ENCODE measurements at places on chromosomes 16 and 17. TPM values are rescaled to one million over a fixed set of nuclear protein-coding genes. Genes with fewer than 3 reads are reported as not detected.

GRCh38 chr17:8046929-8047768 lies 8.3 kb downstream of the ALOX15B start:
- no peak for DNase-seq

Gene KRTAP1-5
- not detected for total RNA-seq

Gene HASPIN
- total RNA-seq, result 22.6 TPM

DNA sequence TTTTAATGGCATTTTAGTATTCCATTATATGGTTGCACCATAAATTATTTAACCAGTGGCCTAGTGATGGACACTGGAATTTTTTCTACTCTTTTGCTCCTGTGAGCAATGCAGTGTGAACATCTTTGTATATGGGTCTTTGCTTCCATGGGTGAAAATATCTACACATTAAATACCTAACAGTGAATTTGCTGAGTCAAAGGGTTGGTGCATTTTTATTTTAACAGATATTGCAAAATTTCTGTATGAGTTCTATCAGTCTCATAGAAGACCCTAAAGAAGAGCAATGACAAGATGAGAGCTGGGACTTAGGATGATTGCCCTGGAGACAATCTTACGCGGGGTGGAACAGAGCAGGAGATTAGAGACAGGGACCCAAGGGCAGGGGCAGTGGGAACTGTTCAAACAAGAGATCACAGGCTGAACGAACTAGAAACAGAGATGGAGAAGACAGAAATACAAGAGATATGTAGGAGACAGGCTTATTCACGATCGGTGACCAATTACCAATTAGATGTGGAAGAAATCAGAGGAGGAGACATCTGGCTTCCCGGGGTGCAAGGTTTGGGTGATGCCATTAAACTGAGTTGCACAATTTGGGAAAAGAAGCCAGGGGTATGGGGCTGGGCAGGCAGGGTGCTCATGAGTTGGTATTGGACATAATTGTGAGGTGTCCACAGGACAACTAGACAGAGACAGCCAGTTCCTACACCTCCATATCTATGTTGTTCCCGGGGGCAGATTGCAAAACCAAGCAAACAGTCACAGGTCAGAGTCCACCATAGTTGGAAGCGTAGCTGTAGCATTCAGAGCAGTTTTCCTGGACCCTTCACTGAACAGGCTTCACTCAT lies 39.9 kb upstream of the LONP2 start:
- DNase-seq, result no peak

Gene SEPTIN12
- total RNA-seq, result not detected

DNA sequence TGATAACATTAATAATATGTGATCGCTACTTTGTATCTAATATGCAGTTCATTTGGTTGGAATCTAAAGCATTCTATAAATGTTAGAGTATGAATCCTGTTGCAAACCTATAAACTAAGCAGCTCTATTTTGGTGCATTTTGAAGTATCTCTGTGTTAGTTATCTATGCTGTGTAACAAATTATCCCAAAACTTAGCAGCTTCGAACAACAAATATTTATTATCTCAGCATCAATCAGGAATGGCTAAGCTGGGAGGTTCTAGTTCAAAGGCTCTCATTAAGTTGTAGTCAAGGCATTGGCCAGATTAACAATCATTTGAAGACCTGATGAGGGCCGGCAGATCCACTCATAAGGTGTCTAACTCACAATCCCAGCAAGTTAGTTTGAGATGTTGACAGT lies 10.1 kb upstream of the MSI2 start:
- no peak for DNase-seq

Gene AHSP
- not detected for total RNA-seq

Gene CFAP119
- 10.5 TPM for total RNA-seq

- no peak for DNase-seq
These were observed 6.8 kb downstream of the MTSS2 start for GRCh38 chr16:70678898-70679670.

Gene CHRNE
- not detected for total RNA-seq

GRCh38 chr16:23709536-23709935 lies 3.5 kb downstream of the ERN2 start:
- DNase-seq, result no peak

- DNase-seq, result no peak
These were observed 2.4 kb downstream of the SPSB3 start for GRCh38 chr16:1779741-1780676.

DNA sequence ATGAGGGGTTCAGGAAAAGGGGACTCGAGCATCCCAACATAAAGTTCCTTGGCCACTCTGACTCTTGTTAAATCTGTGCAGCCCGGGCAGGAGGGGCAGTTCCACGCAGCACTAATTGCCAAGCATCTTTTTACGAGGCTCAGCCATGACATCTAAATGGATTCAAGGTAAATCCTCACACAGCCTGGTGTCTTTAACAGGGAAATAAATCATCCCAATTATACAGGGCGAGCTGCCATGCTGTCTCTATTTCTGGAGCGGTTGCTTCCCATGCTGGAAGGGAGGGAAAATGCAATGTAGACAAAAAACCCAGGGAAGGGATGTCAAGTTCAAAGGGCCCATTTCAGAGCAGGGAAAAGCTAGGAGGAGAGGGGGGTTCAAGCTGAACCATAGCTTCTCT lies 110.0 kb downstream of the GAS7 start:
- peak; percentile 77 for DNase-seq

Gene CD300H
- total RNA-seq, result not detected

GRCh38 chr16:35391328-35391727 lies 1931.9 kb downstream of the TP53TG3F start:
- peak; percentile 38 for DNase-seq

- DNase-seq, result peak; percentile 73
These were observed 47.2 kb downstream of the ANKRD11 start for GRCh38 chr16:89442990-89443726.

- peak; percentile 60 for DNase-seq
These were observed 11.5 kb upstream of the PITPNA start for GRCh38 chr17:1573932-1574696.

GRCh38 chr16:56068816-56069215 lies 122.5 kb upstream of the GNAO1 start:
- no peak for DNase-seq

Gene SLC5A10
- total RNA-seq, result 0.22 TPM

Gene C17orf50
- total RNA-seq, result not detected

GRCh38 chr16:17134586-17134985 lies 336.2 kb downstream of the XYLT1 start:
- no peak for DNase-seq

GRCh38 chr16:66020642-66021041 lies 345.8 kb upstream of the CDH5 start:
- peak; percentile 41 for DNase-seq

- no peak for DNase-seq
These were observed 3.8 kb upstream of the RAI1 start for GRCh38 chr17:17677299-17678040.

- DNase-seq, result peak; percentile 22
These were observed at the start of gene TLCD3A for GRCh38 chr17:732067-732901. Gene TLCD3A, plus strand, starts transcription at chr17:732596. Its CDS starts 52 bp downstream, at chr17:732648.

DNA sequence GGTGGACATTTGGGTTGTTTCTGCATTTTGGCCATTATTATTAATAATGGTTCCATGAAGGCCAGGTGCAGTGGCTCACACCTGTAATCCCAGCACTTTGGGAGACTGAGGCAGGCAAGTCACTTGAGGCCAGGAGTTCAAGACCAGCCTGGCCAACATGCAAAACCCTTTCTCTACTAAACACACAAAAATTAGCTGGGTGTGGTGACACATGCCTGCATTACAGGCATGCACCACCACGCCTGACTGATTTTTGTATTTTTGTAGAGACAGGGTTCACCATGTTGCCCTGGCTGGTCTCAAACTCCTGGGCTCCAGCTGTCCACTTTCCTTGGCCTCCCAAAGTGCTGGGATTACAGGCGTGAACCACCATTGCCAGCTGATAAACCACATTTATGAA lies 58.5 kb downstream of the TNFRSF13B start:
- no peak for DNase-seq

DNA sequence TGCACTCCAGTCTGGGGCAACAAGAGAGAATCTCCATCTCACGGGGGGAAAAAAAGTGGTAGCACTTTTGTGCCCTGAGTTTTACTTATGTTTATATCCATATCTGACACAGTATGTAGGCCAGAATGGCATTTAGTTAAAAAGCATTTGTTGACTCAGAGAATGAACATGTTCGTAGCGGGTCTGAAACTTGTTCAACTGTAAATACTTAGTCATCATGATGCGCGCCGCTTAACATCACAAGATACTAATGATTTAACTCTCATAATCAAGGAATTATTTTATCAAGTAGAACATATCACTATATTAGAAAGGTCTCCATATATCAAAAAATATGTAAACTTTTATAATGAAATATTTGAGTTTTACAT lies 55.3 kb upstream of the ITGA2B start:
- peak; percentile 50 for DNase-seq

GRCh38 chr16:79653373-79653891 lies 52.9 kb upstream of the MAF start:
- DNase-seq, result no peak

DNA sequence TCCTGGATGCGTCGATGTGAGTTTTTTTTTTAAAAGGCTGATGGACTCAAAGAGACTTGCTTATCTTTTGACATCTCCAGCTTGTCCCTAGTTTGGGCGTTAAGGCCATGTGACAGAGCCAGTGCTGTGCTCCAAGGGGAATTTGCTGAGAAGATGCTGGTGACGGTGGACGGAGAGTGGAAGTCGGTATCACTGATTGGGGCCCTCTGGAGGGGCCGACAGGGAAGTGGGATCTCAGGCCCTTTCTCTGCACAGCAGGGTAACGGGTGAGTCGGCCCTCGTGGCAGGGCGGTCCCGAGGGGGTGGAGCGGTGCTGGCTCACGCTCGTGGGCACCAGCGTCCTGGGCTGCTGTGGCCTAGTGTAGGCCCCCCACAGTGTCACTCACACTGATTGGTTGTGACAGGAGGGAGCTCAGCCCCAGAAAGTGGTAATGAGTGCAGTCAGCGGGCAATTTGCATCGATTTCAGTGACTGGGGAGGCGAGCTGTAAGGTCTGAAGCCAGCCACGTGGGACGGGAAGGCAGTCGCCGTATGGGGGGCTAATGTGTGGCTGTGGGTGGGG lies 91.3 kb downstream of the TBC1D16 start:
- no peak for DNase-seq

DNA sequence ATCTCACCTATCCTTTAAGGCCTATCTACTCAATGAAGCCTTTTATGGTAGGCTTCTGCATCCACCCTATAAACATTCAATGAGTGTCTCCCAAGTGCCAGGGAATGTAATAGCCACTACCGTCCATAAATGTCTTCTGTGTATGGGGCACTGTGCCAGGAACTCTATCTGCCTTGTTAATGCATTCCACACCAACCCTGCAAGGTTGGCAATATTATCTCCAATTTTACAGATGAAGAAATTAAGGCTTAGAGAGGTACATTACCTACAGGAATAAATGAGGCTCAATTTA lies 20.0 kb downstream of the MAP3K14 start:
- no peak for DNase-seq

Gene CLEC10A
- not detected for total RNA-seq

Gene LITAFD
- total RNA-seq, result not detected

- no peak for DNase-seq
These were observed 65.0 kb downstream of the HS3ST2 start for GRCh38 chr16:22878955-22879354.

DNA sequence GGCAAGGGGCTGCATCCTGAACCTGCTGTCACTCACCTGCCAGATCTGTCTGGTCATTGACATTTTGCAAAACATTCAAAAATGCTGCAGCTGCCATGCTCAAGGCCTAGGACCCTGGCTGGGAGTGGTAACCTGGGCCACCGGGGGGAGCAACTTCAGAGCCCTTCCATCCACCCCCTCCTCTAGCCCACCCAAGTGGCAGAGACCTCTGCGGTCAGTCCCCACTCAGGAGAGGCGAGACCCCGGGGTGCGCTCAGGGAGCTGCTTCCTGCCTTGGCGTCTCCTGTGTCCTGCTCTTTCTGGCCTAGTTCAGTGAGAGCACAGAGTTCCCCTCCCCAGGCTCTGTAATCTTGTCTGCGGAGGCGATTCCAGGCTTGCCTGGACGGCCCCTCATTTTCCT lies 108.8 kb downstream of the CCDC182 start:
- DNase-seq, result no peak

Gene GAST
- not detected for total RNA-seq

Gene ACOX1
- 48.6 TPM for total RNA-seq

GRCh38 chr17:36024106-36024869 lies 6.5 kb upstream of the CCL23 start:
- no peak for DNase-seq

DNA sequence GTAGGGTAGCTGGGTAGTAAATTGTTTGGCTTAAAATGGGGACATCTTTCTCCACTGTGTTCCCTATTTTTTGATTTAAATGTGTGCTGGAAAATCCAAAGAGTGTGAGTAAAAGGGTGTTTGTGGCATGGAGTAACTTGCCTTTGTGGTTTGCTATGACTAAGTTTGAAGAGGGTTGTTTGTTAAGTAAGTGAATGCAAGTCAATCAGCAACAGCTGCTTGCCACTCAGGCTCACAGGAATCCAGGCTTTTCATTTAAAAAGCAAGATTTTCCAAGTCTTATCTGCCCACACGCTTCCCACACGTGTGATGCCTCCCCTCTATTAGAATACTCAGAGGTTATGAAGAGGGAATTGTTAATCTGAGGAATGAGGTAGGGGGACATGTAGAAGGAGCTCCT lies 847.7 kb upstream of the RBFOX1 start:
- no peak for DNase-seq

Gene FLYWCH1
- 41.3 TPM for total RNA-seq

DNA sequence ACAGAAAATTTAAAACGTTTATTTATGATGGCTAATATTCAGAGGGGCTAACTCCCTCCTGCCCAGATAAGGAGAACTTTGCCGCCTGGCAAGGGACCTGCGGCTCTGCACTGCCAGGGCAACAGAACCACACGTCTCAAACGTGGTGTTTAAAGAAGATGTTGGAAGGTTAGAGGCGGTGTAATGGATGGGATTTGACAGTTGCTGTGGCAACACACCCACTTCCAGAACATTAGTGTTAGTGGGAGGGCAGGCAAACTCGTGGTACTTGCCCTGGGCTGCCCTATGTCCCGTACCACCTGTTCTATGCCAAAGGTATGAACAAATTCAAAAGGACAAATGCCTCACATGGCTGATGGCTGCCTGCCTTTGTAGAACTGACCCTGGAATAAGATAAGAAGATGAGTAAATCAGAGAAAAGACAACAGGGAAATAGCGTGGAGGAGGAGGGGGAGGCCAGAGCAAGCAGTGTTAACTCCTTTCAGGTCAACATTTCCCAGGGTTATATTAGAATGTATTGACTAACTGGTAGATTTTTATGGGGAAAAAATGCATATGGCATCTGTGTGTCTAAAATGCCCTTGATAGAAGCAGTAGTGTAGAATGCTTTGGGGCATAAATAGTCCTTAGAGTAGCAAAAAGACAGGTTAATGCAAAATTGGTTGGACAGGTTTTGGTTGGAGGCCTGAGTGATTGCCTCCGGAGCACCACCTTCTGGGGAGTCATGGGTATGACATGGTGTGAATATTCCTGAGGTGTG lies 30.8 kb downstream of the HLF start:
- DNase-seq, result peak; percentile 51

Gene KRTAP16-1
- not detected for total RNA-seq
